Stimulated activated CD8-positive, alpha-beta memory T cell treated with anti-CD3 and anti-CD28 coated beads, Interleukin-7, amount 100 ng/mL, for 1 hour (primary cell): ENCODE measurements at places on chromosomes 1 and 21.

DNA sequence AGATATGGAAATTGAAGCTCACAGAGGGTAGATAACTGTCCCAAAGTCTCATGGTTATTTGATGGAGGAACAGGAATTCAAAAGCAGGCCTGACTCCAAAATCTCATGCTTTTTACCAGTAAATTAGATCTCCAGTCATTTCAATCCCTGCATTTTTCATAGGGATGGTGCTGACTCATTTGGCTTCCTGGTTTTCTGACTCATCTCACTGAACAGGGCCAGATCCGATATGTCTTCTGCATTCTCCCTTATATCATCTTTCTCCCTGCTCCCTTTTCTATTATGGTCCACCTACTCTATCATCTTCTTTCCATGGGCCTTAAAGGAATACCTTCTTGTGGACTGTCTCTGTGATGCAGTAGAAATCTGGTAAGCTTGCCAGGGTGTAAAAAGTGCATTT, 187.2 kb downstream of the FGGY start:
- DNase-seq, result no peak

GRCh38 chr1:237444120-237444790, 402.3 kb downstream of the RYR2 start:
- DNase-seq, result no peak

GRCh38 chr1:223519116-223519515, 125.9 kb downstream of the CCDC185 start:
- no peak for DNase-seq

DNA sequence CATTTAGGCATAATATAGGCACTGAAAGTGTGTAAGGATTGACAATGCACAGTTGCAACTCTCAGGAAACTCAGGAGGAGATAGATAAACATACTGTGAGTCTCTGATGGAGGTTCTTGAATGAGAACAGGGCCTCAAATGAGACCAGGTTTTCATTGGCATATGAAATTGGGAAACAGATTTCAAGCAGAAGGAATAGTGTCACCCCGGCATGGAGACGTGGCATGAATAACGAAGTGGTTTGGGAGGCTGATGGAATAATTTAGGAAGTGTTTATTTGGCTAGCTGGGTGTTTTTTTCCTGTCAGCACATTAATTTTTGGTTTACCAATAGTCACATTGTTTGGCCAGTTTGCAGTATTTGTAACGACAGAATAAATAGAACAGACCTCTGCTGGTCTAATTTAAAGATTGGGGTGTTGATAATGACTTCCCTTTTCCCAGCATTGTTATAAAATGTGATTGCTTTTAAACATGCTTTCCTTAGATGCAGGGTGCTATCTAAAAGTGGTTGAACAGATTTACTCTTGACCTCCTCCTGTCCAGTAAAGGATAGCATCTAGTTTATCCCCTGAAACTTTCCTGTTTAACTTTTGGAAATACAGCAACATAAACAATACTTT, 132.0 kb downstream of the C1orf21 start:
- DNase-seq, result no peak

- no peak for DNase-seq
Observed at GRCh38 chr1:206693029-206693428, 8.3 kb downstream of the MAPKAPK2 start.

DNA sequence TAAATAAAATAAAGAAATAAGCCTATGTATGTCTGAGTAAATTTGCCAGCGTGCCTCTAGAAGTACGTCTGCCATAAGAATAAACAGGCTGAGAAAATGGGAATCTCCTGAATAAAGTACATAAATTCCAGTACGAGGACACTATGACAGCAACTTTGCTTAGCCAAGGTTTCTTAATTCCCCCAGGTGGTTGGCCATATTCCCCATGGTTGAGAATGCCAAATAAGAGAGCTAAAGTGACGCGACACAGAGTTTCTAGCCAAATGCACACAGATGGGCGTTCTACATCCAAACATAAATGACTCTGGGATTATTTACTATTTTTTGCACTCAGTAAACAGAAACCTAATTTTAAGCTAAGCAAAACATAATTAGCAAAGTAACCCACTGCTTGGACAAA, 19.5 kb downstream of the KCNH1 start:
- no peak for DNase-seq

DNA sequence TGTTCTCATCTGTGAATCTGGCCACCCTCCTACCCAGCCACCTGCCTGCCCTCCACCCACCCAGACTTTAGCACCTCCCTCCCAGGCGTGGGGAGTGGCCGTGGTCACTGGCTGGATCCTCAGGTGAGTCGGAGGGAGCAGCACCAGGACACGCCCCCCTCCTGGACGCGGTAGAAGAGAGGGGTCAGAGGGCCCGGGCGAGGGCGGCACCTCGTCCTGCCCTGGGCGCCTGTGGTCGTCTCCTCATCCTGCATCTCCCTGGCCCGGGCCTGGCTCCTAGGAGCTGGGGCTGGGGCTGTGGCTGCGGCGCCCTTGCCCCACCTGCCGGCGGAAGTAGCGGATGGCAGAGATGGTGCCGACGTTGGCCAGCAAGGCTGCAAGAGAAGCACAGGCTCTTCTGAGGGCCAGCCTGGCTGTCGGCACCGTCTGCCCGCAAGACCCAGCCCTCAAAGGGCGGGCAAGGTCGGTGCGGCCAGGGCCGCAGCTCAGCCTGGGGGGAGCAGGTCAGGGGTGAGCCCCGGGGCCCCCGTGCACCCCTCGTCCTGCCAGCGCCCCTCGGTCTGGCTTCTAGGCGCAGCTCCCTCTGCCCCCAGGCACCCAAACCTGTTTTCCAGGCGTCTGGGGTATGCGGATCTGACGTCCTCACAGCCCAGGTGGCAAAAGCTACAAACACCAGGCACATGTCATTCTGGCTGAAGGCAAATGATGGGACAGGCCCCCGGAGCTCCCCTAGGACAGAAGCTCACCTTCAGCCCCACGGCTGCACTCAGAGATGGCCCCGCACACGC, 5.8 kb downstream of the PERM1 start:
- no peak for DNase-seq

DNA sequence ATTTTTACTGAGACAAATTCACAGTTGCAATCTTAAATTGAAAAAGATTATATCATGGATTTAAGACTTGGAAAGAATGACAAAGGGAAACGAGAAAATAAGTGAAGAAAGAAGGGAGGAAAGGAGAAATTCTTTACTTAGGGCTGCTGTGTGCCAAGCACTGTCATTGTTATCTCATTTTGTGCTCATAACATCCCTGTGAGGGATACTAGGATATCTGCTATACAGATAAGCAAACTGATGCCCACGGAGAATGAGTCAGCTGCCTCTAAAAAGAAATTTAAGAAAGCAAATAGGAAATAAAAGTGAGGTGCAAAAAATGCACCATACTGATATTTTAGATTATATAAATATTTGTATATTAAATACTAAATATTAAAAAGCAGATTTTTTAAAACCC, 183.6 kb upstream of the NR5A2 start:
- no peak for DNase-seq
